ENCODE measurements at places on chromosomes 12 and 14. TPM values are rescaled to one million over a fixed set of nuclear protein-coding genes. Genes with fewer than 3 reads are reported as not detected.

TMCC3 gene
- 0.82 TPM for total RNA-seq

NPFF gene
- not detected for total RNA-seq

SLC25A3 gene
- 478 TPM for total RNA-seq

TEX22 gene
- total RNA-seq = 0.67 TPM

LTA4H gene
- 120 TPM for total RNA-seq

DNA sequence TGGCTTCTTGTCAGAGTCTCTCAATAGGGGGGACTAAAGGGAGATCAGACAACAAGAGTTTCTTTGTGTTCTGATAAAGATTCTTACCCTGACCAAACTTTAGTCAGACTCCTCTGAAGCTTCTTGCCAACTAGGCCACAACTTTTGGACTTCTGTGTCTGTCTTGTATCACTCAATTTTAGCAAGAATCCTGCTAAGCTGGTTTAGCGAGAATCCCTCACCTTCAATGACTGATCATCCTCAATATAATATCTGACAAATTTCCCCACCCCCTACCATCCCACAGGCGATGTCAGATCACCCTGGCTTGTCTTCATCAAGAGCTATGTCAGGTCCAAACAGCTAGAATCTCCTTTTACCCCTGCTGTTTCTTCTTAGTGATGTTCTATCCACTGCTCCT lies 215.2 kb downstream of the RASSF9 start:
- H3K27ac ChIP-seq = no peak overlapping the region
- no peak for DNase-seq
- no peaks in the 10 kb centered on the region for H3K4me1 ChIP-seq

DNA sequence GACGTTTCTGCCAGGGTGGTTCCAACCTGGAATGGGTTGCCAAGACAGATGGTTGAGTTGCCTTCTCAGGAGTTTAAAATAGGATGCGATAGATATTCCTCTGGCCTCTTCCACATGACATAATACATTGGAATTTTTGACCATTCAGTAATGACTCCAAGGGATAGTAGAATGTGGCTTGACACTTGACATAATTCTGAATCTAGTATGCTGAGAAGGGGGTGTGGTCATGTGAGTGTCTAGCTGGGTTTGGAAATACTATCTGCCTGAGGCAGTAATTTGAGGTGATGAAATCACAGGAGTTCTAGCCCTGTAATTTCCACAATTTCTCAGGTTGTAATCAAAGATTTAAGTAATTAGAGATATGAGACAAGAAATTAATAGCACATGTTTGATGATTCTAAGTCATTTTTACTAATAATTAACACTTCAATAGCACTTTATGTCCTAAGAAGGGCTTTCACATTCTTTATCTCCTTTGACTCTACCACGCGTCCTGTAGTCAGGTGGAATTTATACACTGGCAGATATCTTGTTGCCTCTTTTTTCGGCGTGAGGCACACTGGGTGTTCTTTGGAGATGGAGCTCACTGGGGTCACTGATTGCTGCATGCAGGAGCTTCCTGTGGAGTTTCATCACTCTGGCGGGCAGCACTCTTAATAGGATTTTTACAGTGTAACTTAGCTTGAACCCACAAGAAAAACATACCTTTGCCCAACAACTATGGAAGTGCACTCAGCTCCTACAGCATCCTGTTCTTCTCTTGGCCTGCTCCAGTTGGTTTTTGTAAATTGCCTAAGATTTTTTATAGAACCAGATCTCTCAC lies 3.2 kb upstream of the AMIGO2 start:
- H3K27ac ChIP-seq = no peak overlapping the region
- no peak for DNase-seq
- H3K27me3 ChIP-seq = peaks cover 4% of the 10 kb centered on the region
- H3K4me3 ChIP-seq = no peak overlapping the region

- H3K4me3 ChIP-seq = no peak overlapping the region
- H3K27ac ChIP-seq = no peak overlapping the region
- peaks cover 16% of the 10 kb centered on the region for H3K4me1 ChIP-seq
- peaks cover 34% of the 10 kb centered on the region for H3K36me3 ChIP-seq
Measured at GRCh38 chr14:31360919-31361662, 59.3 kb downstream of the HEATR5A start.

- no peak overlapping the region for H3K27ac ChIP-seq
- no peak for DNase-seq
- no peak overlapping the region for H3K4me3 ChIP-seq
- no peaks in the 10 kb centered on the region for H3K27me3 ChIP-seq
- H3K4me1 ChIP-seq = no peaks in the 10 kb centered on the region
- H3K36me3 ChIP-seq = peaks cover 25% of the 10 kb centered on the region
Measured at GRCh38 chr12:118150625-118151024, 14.7 kb downstream of the PEBP1 start.

DNA sequence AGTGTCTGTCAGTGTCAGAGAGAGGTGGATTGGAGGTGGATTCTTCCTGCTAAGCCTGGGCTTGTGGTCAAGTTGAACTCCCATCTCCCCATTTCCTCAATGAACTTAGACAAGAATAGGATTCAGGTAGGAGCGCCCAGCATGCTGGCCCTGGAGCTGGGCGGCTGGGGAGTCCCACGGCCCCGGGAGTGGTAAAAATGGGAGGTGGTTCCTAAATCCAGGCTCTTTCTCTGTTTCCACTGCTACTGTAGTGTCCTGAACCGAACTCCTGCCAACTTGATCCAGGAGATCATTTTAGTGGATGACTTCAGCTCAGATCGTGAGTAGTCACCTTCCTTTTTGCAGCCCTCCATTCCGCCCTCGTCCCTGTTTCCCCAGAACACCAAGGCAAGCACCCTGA lies 65.1 kb downstream of the GALNT16 start:
- DNase-seq = no peak
- no peaks in the 10 kb centered on the region for H3K27me3 ChIP-seq
- no peaks in the 10 kb centered on the region for H3K4me1 ChIP-seq
- no peaks in the 10 kb centered on the region for H3K36me3 ChIP-seq
- H3K4me3 ChIP-seq = no peak overlapping the region

- no peaks in the 10 kb centered on the region for H3K36me3 ChIP-seq
- H3K4me1 ChIP-seq = peaks cover 8% of the 10 kb centered on the region
- no peak overlapping the region for H3K4me3 ChIP-seq
- DNase-seq = no peak
Measured at GRCh38 chr12:14545144-14546124, 22.2 kb downstream of the PLBD1 start.

- no peaks in the 10 kb centered on the region for H3K36me3 ChIP-seq
- no peak overlapping the region for H3K27ac ChIP-seq
- H3K4me3 ChIP-seq = no peak overlapping the region
Measured at GRCh38 chr12:106643000-106643399, 60.2 kb downstream of the RFX4 start.

DNA sequence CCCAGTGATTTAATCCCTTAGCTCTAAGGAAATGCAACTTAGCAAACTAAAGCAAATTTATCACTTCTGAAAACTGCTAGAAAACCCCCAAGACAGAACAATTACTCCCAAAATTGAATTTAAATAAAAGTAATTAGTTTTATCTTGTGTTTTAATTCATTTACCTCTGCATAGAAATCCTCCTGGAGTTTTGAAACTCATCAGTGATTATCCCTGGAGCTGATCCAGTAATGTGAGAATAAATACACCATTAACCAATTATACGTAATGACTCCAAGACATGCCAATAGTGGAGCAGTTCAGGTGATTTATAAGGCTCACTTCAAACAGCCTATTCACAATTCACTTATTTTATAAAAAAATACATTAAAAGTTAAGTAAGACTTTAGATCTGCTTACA lies 855.3 kb upstream of the FLRT2 start:
- H3K36me3 ChIP-seq = no peaks in the 10 kb centered on the region
- H3K4me3 ChIP-seq = no peak overlapping the region
- H3K27ac ChIP-seq = no peak overlapping the region
- H3K27me3 ChIP-seq = no peaks in the 10 kb centered on the region
- DNase-seq = no peak

GRCh38 chr14:24071144-24071697 lies at the start of gene CPNE6:
CPNE6 (plus strand) TSS chr14:24071562; CDS start chr14:24072937, 1,375 bp downstream.
- peaks cover 9% of the 10 kb centered on the region for H3K4me1 ChIP-seq
- no peak for DNase-seq
- no peaks in the 10 kb centered on the region for H3K27me3 ChIP-seq
- H3K4me3 ChIP-seq = no peak within 1 kb of the TSS
- 0 out of 2 replicates have a peak, but pooled peaks cover 3% of the 10 kb centered on the region for H3K36me3 ChIP-seq

- H3K36me3 ChIP-seq = no peaks in the 10 kb centered on the region
- DNase-seq = no peak
- H3K4me1 ChIP-seq = no peaks in the 10 kb centered on the region
- no peaks in the 10 kb centered on the region for H3K27me3 ChIP-seq
- no peak overlapping the region for H3K27ac ChIP-seq
Measured at GRCh38 chr12:65335021-65335714, 56.7 kb downstream of the MSRB3 start.

GRCh38 chr14:26548406-26548805 lies 49.4 kb downstream of the NOVA1 start:
- no peaks in the 10 kb centered on the region for H3K4me1 ChIP-seq
- H3K36me3 ChIP-seq = no peaks in the 10 kb centered on the region
- no peak for DNase-seq

DNA sequence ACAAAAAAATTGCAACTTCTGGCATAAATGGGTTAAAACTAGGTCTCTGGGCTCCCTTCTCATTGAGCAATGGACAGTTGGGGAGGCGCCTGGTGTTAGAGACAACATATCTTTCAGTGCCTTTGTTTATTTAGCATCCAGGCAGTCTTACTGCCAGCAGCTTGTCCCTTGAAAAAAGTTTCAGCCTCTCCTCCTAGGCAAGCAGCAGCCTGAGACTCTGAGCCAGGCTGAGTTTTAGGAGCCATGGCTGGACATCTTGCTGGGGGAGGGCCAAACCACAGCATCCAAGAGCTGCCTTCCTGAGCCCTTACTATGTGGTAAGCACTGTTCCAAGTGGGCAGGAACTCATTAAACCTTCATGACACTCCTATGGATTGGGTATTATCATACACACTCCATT lies 10.1 kb upstream of the JDP2 start:
- no peak for DNase-seq
- no peak overlapping the region for H3K4me3 ChIP-seq
- H3K27ac ChIP-seq = no peak overlapping the region
- no peaks in the 10 kb centered on the region for H3K36me3 ChIP-seq
- H3K4me1 ChIP-seq = no peaks in the 10 kb centered on the region

DNA sequence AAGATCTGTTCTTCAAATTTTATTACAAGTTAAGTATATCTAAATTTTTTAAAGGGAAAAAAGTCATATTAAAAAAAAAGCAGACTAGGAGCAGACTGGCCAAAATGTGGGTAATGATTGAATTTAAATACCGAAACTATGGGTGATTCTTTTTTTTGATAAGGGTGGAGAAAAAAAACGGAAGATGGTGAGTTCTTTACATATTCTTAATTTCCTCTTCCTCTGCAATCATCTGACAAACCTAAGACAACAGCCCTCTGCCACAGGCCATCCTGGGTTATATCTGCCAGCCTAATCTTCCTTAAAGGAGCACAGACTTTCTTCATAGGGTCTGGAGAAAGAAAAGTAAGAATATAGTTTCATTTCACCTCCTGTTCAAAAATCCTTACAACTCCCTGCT lies 108.0 kb downstream of the PPP2R5E start:
- H3K4me3 ChIP-seq = peak overlapping the region; percentile 55
- peak; percentile 85 for DNase-seq
- H3K36me3 ChIP-seq = no peaks in the 10 kb centered on the region
- H3K27ac ChIP-seq = peak overlapping the region; percentile 91
- H3K27me3 ChIP-seq = no peaks in the 10 kb centered on the region
